Liver (tissue), 10 donors: ENCODE measurements at places on chromosomes 6 and 20.

DNA sequence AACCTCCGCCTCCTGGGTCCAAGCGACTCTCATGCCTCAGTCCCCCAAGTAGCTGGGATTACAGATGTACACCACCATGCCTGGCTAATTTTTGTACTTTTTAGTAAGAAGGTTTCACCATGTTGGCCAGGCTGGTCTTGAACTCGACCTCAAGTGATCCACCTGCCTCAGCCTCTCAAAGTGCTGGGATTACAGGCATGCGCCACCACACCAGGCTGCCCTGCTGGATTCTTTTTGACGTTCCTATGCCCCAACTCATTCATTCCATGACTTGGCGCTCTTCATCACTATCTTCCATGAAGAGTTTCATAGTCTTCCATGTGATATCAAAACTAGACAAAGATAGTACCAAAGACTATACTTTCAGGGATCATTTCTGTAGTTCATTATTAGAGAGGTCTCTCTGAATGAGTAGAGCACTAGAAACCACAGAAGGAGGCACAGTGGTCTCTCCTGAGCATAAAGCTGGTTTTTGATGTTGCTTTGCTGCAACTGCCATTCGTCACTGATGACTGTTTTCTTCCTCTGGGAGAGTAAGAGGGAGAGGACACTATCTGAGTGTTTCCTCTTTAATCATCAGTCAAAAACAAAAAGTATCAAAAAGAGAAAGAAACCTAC, 23.5 kb downstream of the DNAAF9 start:
- DNase-seq, result no peak

DNA sequence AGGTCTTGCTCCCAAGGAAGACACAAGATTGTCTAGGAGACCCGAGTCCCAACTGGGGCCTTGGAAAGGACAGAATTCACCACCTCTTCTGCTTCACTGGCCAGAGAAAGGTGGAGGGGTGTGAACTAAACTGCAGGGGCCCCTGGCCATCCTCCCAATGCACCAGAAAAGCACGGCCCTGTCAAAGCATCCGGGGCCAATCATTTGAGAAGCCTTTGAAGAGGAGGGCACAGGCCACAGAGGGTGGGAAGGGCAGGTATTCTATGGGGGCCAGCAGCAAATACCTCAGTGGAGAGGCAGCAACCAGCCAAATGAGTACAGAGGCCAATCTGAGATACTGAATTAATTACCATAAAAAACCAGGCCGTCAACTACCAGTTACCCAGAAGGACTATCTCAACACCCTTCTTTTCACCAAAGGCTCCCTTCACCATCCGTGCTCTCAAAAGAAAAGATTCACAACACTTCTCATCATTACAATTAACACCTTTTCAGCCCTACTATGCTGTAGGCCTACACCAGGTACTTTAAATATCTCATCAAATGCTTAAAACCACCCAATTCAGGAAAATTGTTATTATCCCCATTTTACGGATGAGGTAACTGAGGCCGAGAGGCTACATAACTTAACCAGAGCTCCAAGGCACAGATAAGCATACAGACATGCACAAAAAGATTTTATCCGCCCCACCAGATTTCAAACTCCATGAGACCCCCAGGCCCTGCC, 50.7 kb downstream of the TRERF1 start:
- no peak for DNase-seq

DNA sequence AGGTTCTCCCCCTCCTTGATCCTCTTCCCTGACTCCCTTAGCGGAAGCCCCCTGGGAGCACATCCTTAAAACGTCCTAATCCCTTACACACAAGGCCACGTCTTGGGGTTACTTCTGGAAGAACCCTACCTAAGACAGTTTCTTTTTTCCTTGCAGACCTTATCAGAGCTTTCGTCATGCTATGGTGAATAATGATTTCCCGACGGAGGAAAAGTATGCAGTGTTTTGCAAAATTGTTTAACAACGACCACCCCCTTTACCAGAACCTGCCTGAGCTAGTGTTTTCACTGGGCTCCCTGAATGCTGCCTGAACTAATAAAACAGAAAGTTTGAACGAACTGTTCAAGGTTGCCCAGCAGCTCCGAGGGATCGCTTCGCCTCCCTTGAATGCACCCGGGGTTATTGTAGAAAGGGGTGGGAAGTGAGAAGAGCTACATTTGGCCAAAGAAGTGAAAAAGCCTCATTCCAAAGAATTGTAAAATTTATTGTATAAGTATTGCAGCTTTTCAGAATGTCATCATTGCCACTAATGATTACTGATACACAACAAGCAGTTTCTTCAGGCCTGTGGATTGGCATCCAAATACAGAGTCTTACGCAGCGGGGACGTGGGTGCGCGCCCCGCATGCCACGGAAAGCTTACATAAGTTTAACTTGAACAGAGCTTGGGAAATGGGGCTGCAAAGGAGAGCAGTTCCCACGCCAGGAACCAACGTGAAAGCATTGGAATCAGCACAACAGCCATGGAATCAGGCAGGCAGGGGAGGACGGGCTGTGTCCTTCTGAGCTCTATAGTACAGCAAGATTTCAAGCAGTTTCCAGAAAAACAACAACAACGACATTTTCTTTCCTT, 27.9 kb upstream of the ZBP1 start:
- DNase-seq, result peak; percentile 16

DNA sequence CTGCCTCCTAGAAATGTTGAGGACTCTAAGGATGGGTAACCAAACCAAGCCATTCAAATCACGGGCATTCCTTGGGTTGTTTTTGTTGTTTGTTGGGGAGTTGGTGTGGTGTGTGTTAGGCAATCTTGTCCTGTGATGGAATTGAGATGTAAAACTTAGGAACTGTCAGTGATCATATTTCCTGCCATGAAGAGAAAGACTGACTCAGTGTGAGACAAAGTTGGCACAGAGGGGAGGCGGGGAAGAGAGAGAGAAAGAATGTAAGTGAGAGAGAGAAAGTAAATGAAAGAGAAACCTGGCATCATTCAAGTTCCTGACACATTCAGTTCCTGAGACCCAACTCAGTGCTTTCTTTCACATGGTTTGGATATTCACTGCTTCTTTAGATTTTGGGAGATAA, 21.6 kb upstream of the FBXO30 start:
- no peak for DNase-seq

GRCh38 chr6:33936886-33937285, 133.1 kb upstream of the MLN start:
- no peak for DNase-seq

GRCh38 chr6:100465701-100466409, 1.1 kb upstream of the SIM1 start:
- DNase-seq, result no peak

DNA sequence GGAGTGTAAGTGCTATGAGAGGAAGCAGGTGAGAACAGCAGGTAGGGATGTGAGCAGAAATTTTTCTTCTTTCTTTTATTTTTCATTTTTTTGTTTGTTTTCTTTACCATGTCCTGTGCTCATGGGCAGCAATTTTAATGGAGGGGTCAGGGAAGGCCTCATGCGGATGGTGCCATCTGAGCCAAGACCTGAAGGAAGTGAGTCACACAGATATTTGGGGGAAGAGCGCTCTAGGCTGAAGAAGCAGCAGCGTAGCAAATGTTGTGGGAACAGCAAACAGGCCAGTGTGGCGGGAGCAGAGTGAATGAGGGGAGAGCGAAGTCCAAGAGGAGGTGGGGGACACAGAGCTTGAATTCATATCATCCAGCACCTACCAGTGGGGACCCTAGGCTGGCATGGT, 12.7 kb downstream of the SPDEF start:
- no peak for DNase-seq

DNA sequence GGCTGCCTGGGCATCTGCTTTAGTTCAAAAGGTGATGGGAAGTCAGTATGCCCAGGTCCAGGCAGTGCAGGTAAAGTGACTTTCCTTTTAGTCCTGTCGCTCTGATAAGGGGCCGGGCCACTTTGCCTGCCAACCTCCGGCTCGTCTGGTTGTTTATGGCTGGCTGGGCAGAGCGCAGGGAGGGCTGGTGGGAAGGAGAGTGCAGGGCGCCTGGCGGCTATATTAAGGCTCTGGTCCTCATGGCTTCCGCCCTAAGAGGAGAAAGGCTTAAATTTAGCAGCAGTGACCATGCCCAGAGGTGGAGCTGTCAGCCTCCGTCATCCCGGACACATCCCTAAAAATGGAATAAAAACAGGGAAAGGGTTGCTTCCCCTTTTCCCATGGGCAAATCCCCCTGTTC, 14.6 kb downstream of the GATA5 start:
- DNase-seq, result no peak

DNA sequence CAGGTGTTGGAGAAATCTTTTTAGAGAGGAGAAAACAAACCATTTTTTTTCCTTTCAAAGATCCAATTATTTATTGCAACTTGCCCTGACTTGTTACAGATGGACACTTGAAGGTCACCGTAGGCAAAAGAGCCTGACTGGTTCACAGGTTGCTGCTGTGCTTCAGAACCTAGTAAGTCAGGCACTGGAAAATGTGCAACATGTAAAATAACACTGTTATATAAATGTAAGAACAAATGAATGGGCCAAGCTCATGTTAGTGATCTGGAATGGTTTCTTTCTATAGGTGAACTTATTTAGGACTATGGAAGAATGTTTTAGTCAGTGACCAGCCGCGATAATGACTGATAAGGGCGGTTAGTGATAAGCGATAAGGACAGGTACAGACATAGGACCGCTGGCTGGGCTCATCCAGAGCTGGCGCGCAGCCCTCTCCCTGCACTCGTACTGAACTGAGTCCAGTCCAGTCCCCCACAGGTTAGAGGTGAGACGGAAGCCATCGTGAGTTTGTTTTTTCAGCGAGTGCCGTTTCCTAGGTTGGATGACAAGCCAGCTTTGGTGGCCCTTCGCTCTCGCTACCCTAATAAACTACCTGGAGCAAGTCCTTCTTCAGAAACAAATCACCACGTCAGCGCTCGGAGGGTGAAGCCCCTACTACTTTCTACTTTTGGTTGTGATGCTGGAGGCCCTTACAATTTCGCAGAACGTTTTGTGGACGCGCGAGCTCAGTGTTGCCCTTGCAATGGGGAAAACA, 94.4 kb upstream of the PRDM1 start:
- peak; percentile 44 for DNase-seq

GRCh38 chr6:30766461-30767157, 22.3 kb upstream of the IER3 start:
- DNase-seq, result no peak

- DNase-seq, result no peak
Observed at GRCh38 chr6:135346747-135347146, 150.8 kb downstream of the AHI1 start.

- DNase-seq, result no peak
Observed at GRCh38 chr6:17452096-17452495, 58.7 kb downstream of the CAP2 start.

GRCh38 chr6:154510144-154510905, at the start of gene CNKSR3:
TSS of gene CNKSR3 (minus strand) at chr6:154510685. CDS start at chr6:154510114, 571 bp downstream.
- peak; percentile 87 for DNase-seq

- DNase-seq, result peak; percentile 38
Observed at GRCh38 chr20:21767739-21768223, 62.3 kb downstream of the PAX1 start.

DNA sequence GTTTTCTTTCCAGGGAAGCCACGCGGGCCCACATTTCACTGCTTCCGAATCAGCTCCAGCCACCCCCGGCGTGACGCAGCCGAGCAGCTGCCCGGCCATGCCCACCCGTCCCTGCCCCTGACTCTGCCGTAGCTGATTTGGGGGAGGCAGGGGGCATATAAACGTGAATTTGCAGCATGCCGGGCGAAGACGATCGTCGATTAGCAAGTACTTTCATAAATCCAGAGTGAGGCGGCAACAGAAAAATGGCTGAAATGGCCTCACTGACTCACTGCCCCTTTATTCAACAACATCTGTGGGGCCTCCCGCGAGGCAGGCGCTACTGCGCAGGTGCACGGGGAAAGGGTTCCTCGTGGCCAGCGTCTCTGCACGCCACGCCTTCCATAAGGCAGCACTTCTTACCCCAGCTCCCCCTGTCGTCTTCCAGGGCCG, 118.0 kb downstream of the DLL1 start:
- no peak for DNase-seq

- DNase-seq, result no peak
Observed at GRCh38 chr6:118892355-118892991, 1.5 kb upstream of the ASF1A start.

DNA sequence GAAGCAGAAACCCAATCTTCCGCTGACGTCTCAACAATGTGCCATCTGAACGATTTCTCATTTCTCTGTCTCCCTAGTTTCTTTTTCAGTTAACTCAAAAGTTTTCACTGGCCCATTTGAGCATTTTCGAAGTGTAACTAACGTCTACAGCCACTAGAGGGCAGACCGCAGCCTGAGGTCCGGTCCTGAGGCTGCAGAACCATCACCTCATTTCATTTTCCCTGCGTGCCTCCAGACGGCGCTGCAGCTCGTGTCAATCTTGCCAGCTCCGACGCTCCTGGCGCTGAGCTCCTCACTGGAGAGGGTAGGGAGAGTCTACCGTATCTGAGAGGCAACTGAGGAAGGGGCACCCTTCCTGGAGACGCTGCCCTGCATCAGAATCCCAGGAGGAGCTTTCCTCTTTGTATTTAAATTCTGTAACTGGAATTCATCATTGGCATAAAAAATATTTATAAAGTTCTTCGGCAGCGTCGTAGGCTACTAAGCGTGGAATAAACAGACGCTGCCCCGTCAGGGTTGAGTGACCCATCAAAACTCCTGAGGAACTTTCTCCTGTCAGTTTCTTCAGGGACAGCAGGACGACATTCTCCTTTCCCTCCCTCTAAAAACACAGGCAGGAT, 28.5 kb upstream of the DTNBP1 start:
- DNase-seq, result peak; percentile 76

DNA sequence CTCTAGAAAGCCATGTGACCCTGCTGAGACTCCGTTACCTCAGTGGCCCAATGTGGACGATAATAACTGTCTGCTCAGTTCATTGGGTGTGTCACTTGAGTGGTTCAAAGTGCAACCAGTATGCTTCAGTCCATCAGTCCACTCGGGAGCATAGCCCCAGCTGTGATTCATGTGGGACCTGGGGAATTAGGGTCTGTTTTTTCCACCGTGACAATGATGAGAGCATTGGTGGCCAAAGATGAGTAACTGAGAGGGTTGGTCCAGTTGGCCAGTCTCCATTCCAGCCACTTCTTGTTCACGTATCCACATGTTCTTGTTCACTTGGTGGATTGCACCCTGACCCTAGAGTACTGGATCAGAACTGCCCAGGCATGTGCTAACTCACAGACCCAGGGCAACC, 403.6 kb downstream of the CD83 start:
- DNase-seq, result no peak

DNA sequence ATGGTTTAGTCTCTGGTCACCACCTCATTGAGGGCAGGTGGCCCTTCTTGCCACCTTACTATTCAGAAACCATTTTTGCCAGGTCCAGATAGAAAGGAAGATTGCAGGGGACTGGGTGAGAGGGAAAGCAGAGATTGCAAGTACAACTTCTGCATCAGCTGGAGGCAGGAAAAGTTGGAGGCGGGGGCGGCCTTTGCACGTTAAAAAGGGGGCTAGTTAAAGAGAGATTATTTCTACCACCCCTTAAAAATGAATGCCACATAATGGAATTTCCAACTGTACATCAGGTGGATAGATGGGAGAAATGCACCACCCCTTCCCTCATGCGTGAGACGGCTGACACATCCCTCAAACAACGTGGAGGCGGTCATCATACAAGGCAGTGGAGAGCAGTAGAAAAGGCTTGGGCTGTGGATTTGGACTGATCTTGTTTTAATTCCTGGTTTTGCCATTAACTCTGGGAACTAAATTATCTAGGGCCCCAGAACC, 95.4 kb upstream of the CNKSR3 start:
- no peak for DNase-seq
